T-helper 17 cell (primary cell): ENCODE measurements at places on chromosomes 3 and 15.

- no peak for DNase-seq
Measured at GRCh38 chr15:57134851-57135250, 216.4 kb downstream of the TCF12 start.

GRCh38 chr15:70275461-70276138 is 177.9 kb upstream of the TLE3 start:
- DNase-seq = no peak

GRCh38 chr3:55564726-55565125 is 77.6 kb upstream of the WNT5A start:
- DNase-seq = no peak

- DNase-seq = no peak
Measured at GRCh38 chr3:66338927-66339326, 118.1 kb downstream of the SLC25A26 start.

DNA sequence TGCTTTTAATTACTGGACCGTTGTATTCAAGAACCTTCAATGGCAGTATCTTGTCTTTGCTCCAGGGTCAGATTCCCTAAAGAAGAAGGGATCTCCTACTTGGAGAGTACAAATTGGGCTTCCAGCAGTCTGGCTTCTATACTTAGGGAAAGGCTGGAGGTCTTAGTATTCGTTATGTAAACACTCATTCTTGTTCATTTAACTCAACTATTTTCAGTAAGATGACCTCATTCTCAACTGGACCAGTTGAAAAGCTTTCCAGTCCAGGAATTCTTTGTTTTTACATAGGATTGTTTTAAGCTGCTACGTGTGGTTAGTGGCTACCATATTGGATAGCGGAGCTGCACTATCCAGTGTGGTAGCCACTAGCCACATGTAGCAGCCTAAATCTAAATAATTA is 4.6 kb downstream of the SENP5 start:
- DNase-seq = no peak

GRCh38 chr3:18369551-18370185 is 55.5 kb downstream of the SATB1 start:
- no peak for DNase-seq

GRCh38 chr3:46734773-46735172 is 17.1 kb upstream of the PRSS50 start:
- no peak for DNase-seq

DNA sequence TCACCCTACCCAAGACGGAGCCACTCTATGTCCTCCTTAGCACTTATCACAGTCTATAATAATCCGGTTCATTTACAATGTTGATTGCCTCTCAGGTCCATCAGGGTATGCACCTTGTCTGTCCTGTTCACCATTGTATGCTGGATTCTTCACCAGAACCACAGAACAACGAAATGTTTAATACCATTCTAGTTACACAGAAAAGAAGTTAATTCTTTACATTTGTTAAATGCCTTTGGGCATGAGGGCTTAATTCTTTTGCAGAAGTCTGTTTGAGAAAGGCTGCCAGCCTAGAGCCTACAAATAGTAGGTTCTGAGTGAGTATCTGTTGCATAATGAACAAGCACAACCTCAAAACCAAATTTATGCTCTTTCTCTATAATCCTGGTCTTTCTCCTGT is 22.6 kb downstream of the TTC23 start:
- DNase-seq = no peak

GRCh38 chr3:190127797-190128196 is 7.1 kb upstream of the P3H2 start:
- DNase-seq = no peak

- no peak for DNase-seq
Measured at GRCh38 chr15:96170979-96171739, 159.3 kb upstream of the NR2F2 start.

GRCh38 chr3:164024786-164025185 is 1053.5 kb downstream of the SI start:
- DNase-seq = no peak

DNA sequence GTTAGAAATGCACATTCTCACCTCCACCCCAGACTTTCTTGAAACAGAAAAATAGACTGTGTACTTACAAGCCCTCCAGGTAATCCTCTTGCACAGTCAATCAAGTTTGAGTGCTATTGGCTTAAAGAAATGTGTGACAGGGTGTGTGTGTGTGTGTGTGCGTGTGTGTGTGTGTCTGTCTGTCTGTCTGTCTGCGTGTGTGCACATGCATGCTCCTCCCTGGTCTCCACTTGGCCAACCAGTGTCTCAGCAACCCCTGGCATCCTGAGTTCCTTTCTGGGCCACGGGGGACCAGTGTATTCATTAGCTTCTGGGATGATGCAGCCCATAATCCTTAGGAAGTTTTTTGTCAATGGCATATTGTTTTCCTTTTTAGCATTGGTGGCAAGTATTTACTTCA is 128.8 kb upstream of the IL12A start:
- DNase-seq = no peak
